ENCODE measurements at places on chromosomes 11 and 22.

DNA sequence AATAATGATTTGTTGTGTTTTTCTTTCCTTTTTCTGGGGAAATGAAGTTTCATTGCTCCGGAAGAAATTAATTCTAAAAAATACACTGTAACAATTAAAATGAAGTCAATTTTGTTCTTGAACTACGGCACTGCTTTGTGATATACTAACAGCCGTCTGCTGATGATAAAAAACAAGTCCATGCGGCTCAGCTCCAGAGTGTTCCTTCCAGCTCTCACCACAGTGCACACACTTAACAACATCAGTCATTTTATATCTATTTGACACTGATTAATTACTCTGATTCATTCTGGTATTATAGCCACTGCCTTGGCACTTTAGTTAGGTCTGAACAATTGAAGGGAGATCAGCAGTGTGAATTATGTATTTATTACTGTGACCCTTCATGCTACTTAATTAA is 97.4 kb upstream of the SLC6A5 start:
- no peak for DNase-seq

GRCh38 chr22:30332551-30332950 is 5.8 kb upstream of the TBC1D10A start:
- no peak for DNase-seq

- DNase-seq: no peak
These were observed 271.7 kb upstream of the ANO5 start for GRCh38 chr11:21921151-21921550.

DNA sequence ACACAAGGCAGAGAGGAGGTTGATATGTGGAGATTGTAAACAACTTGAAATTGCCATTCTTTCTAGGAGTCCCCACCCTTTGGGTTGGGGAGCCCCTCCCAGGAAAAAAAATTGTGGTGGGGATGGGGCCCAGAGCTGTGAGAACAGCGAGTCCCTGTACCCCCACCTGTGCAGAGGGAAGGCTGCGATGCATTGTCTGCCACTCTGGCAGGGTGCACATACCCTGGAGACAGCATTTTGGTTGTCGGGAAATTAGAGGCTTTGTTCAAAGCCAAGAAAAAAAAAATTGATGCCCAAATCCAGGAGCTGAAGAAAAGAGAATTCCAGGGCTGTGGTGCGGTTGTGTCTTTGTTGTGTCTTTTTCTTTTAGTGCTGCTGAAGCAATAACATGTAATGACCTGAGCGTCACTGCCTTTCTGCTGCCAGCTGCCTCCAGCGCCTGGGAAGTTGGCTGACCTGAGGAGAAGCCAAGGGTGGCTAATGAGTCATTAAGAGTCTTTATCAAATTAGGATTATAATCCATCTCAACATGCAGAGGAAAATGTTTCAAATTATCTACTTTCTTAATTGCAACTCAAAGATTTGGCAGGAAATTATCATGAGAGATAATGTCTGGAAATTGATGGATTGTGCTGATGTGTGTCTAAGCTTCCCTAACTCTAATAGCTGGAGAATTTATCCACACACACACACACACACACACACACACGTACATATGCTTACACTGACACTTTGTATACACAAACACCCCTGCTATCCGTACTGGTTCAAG is 8.0 kb upstream of the PKNOX2 start:
- DNase-seq: no peak

GRCh38 chr11:70409437-70409836 is 11.1 kb downstream of the CTTN start:
- DNase-seq: no peak
